Activated T-helper 1 cell treated with Interleukin-2 at 50 U/mL for 16 hours (primary cell): ENCODE measurements at places on chromosomes 11 and 22.

- no peak for DNase-seq
Measured at GRCh38 chr22:48644108-48644507, 1183.6 kb downstream of the BRD1 start.

GRCh38 chr11:13868710-13869397 lies 93.7 kb upstream of the SPON1 start:
- no peak for DNase-seq

DNA sequence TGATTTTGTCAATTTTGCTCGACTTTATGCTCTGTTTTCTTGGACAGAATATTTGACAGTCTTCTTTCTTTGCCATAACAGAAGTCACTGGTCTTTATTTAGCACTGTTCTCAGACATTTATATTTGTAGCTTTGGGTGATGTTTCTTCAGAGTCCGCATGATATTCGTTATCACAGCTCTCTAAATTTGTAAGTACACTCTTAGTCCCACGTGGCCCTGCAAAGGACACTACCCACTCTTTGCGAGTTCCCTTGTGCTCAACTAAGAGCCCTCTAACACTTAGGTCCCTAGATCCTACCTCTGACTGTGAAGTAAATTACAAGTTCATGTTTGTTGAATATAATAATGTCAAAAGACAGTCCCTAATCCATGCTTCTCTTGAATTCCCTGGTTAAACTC lies 651.9 kb downstream of the NTM start:
- DNase-seq: no peak

- no peak for DNase-seq
Measured at GRCh38 chr11:88179141-88179540, 3.9 kb upstream of the RAB38 start.

DNA sequence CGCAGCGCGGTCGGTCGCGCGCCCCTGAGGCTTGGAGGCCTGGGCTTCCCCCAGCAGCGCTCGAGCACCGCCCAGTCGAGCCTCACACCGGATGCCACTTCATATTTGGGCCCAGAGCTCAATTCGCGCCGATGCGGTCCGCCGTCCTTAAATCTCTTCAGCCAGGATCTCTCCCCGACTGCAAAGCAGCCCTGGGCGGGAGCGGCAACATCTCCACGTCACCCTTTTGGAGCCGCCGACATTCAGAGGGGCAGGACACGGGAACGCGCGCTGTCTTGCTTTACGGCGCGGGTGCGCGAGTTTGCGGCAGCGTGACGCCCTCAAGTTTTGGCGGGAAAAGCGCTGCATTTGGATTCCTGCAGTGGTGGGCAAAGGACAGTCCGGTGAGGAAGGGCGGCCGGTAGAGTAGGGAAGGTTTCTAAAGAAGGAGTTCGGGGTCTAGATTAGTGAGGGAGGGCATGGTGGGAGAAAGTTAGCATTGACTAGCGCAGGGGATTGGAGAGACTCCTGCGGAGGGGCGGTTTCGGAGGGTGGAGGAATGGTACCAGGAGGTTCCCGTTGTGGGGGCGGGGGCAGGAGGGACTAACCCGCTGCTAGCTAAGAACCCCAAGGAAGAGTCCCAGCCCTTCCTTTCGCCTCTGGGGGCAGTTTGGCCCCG lies 796 bp downstream of the CHEK1 start:
- DNase-seq: peak; percentile 68
